Fibroblast of lung (primary cell): ENCODE measurements at places on chromosomes 5 and 9.

DNA sequence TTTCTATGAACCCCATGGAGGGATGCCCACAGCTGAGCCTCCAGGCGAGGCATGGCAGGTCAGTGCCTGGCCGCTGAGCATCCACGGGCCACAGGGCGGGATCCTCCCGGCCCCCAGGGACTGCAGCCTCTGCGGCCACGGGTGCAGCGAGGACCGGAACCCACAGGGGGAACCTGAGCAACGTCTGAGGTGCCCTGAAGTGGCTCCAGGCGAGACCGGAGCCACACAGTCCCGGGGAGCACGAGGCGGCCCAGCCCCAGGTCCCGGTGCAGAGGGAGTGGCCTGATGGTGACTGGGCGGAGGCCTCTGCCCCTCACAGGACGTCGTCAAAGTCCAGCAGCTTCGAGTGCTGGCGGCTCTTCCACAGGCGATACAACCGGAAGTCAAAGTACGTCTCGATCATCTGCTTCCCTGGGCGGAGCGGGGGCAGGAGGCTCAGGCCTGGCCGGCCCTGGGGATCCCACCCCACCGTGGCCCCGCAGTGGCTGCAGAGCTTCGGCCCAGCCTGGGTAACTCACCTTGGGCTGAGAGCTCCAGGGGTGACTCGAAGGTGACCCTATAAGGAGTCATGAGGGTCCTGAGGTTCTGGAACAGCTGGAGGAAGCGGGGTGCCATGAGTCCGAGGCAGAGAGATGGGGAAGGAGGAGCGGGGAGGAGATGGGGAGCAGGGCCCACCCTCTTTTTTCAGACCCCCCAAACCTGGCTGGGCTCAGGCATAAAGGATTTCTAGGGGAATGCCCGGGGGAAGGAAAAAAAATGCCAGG lies 8.1 kb upstream of the ENTPD8 start:
- H3K27ac ChIP-seq, result no peak overlapping the region
- H3K36me3 ChIP-seq, result peaks cover 8% of the 10 kb centered on the region
- peaks cover 2% of the 10 kb centered on the region for H3K4me1 ChIP-seq
- H3K27me3 ChIP-seq, result no peaks in the 10 kb centered on the region
- no peak for DNase-seq

DNA sequence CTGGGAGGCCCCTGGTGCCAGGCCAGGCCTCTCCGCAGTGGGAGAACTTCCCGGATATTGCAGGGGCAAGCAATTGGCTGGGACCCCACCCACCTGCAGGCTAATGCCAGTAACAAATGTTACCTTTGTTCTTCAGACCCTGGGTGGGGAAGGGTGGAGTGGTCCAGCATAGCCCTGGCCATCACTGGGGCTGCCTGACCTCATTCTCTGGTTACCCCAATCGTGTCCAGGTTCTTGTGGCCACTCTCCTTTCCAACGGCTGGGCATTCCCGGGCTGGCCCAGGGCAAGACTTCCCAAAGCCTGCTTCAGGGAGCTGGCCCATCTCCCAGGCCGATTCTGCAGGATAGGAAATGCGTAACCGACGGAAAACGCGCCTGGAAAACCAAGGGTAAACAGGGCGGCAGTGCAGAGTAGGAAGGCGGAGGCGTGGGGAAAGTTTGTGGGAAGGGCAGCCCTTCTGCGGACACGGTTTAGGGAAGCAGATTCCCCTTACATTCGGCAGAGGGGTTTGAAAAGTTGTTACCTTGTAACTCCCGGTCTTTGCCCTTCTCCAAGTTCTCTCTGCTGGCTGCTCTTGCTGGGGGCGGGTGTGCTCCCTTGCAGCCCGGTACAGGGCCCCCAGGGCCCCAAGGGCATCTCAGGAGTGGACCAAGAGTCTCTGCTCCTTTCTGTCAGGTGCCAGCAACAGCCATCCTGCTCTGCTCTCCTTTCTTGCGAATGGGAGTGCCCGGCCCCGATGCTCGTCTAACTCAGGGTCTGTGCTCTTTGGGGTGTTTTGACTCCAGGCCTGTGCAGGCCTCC lies 3.5 kb downstream of the NRARP start:
- no peak overlapping the region for H3K27ac ChIP-seq
- H3K36me3 ChIP-seq, result no peaks in the 10 kb centered on the region
- peaks cover 28% of the 10 kb centered on the region for H3K27me3 ChIP-seq
- H3K4me3 ChIP-seq, result no peak overlapping the region
- peak; percentile 57 for DNase-seq
- peaks cover 10% of the 10 kb centered on the region for H3K4me1 ChIP-seq

GRCh38 chr5:177982956-177983355 lies 13.1 kb downstream of the PROP1 start:
- no peak overlapping the region for H3K27ac ChIP-seq
- DNase-seq, result no peak
- no peak overlapping the region for H3K4me3 ChIP-seq

GRCh38 chr9:114911167-114911821 lies 19.1 kb downstream of the TNFSF8 start:
- peak; percentile 35 for DNase-seq
- no peak overlapping the region for H3K4me3 ChIP-seq
- no peaks in the 10 kb centered on the region for H3K36me3 ChIP-seq
- H3K4me1 ChIP-seq, result no peaks in the 10 kb centered on the region

DNA sequence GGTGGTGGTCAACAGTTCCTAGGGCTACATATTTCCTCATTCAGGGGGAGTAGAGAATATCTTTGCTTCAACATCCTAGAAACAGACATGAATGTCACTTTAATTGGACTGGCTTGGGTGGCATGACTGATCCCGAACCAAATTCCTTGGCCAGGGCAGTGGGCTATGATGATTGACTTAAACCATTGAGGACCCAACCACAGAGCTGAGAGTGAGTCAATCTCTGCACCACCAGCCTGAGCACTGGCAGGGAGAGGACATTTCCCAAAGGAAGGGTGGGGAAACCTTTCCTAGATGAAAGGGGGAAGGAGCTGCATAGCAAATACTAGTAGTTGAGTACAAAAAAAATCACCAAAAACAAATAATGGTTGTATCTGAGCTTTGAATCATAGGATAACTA lies 52.8 kb upstream of the ENTREP1 start:
- no peaks in the 10 kb centered on the region for H3K27me3 ChIP-seq
- H3K27ac ChIP-seq, result no peak overlapping the region
- no peaks in the 10 kb centered on the region for H3K36me3 ChIP-seq
- no peak overlapping the region for H3K4me3 ChIP-seq
- no peaks in the 10 kb centered on the region for H3K4me1 ChIP-seq
- DNase-seq, result no peak

DNA sequence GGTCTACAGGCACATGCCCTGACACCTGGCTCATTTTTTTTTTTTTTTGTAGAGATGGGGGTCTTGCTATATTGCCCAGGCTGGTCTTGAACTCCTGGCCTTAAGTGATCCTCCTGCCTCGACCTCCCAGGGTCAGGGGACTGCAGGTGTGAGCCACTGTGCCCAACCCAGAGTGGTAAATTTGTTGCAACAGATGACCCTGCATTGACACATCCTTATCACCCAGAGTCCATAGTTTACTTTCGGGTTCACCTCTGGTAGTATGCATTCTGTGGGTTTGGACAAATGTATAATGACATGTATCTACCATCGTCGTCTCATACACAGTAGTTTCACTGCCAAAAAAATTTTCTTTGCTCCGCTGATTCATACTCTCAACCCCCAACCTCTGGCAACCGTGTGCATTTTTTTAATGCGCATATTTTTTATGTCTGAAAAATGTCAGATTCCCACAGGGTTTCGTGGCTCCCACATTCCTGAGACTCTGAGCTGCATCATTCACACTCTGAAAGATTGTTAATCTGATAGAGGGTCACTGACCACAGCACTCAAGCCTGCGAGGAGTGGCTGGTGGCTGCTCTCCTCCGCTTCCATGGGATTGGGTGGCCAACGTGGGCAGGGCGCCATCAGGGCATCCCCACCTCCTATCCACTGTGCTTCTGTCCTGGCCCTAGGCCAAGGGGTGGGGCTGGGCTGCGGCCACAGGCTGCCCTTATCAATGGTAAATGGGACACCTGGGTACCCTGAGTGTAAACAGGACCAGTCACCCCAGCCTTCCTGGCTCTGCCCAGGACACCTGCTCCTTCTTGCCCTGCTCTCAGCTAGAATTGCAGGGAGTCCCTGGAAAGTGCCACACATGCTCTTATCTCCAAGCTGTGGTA lies 9.6 kb downstream of the NDST1 start:
- H3K27me3 ChIP-seq, result no peaks in the 10 kb centered on the region
- peak overlapping the region; percentile 80 for H3K27ac ChIP-seq
- H3K4me3 ChIP-seq, result no peak overlapping the region
- peak; percentile 97 for DNase-seq
- H3K4me1 ChIP-seq, result peaks cover 39% of the 10 kb centered on the region
- peaks cover 14% of the 10 kb centered on the region for H3K36me3 ChIP-seq

DNA sequence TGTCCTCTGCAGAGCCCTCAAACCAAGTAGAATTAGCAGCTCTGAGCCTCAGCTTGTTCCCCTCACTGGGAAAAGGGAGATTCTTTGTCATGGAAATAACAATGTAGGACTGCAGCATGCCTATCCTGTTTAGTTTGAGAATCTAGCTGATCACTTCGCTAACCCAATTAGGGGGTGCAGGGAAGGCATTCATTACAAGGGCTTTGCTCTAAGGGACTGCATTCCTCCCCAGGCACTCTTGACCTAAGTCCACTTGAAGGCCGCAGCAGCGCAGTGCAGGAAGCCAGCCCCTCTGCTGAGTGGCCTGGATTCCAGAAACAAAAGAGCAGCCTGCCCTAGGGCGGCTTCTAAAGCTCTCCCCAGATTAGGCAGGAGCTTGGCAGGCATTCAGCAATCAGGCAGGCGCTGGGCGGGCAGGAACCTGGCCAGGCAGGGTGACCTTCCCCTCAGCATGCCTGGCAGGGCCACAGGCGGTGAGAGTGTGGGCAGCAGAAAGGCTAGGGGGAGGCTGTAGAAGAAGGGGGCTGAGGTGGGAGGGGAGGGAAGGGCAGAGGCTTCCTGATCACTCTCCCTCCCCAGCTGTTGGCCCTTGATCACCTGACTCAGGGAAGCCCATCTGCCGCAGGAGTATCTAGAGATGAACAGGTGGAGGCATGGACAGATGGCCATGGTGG lies 24.8 kb downstream of the CCNJL start:
- H3K4me1 ChIP-seq, result no peaks in the 10 kb centered on the region
- H3K27ac ChIP-seq, result no peak overlapping the region
- no peaks in the 10 kb centered on the region for H3K36me3 ChIP-seq
- no peak for DNase-seq
